ENCODE measurements at places on chromosomes 16 and 17. TPM values are rescaled to one million over a fixed set of nuclear protein-coding genes. Genes with fewer than 3 reads are reported as not detected.
A peak's percentile ranks its signal among the peaks of the same experiment; 100 is the strongest.

HSD11B2 gene
- 28.7 TPM for total RNA-seq

- no peak for DNase-seq
Measured at GRCh38 chr17:39118674-39119419, 32.6 kb downstream of the PLXDC1 start.

TCAP gene
- 1.4 TPM for total RNA-seq

- no peak for DNase-seq
Measured at GRCh38 chr17:42201458-42201772, 7.1 kb upstream of the GHDC start.

- no peak for DNase-seq
Measured at GRCh38 chr17:4666296-4666695, 24.8 kb upstream of the ALOX15 start.

DNA sequence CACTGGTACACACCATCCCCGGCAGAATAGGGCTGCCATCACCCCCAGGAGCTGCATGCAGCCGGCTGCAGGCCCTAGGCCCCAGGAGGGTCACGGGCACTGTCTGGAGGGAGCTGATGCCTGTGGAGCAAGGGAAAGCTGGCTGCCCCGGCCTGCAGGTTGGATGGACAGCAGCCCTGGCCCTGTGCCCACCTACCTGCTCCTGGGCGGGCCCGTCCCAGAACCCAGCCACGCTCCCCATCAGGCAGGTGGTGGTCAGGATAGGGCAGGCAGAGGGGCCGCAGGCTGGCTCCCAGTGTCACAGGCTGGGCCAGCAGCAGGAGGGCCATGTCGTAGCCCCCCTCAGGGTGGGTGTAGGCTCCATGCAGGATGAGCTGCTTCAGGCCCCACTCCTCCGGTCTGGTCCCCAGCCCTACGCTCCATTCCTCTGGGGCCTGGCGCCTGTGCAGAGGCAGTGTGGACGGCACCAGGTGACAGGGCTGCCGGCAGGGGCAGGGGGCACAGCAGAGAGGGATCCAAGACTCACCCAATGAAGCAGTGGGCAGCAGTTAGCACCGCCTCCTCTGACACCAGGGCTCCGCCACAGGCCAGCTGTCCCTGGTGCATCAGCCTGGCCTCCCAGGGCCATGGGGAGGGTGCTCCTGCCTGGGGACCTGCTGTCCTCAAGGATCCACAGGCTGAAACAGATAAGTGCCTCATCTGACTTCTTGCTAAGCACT, 4.0 kb downstream of the PRSS53 start:
- no peak for DNase-seq

- DNase-seq: no peak
Measured at GRCh38 chr17:53093391-53093790, 729.3 kb upstream of the KIF2B start.

DNA sequence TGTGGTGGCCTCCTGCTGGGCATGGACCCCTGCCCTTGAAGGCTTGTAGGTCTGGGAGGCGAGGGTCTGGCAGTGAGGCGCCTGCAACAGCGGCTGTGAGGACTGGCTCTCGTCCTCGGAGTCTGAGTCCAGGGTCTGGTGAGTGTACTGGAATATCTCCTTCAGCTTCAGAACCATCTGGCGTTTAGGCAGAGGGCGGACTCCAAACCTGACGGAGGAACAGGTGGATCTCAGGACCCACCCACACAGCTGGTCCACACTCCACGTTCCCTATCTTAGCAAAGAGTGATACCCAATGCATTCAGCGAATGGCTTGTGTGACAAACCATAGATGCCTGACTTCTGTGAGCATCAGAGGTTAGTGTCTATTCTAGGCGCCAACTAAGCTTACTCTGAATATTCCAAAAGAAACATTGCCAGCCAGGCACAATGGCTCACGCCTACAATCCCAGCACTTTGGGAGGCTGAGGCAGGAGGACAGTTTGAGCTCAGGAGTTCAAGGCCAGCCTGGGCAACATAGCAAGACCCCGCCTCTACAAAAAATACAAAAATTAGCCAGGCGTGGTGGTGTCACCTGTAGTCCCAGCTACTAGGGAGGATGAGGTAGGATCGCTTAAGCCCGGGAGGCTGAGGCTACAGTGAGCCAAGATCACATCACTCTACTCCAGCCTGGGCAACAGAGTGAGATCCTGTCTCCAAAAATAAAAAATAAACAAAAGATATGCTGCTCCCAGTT, 6.3 kb upstream of the NLRC3 start:
- no peak for DNase-seq

- no peak for DNase-seq
Measured at GRCh38 chr17:75996665-75997590, 3.7 kb upstream of the CDK3 start.

GRCh38 chr17:40326014-40326831, 17.2 kb downstream of the RARA start:
- no peak for DNase-seq

- no peak for DNase-seq
Measured at GRCh38 chr17:75013092-75013559, 656 bp downstream of the MRPL58 start.

DNA sequence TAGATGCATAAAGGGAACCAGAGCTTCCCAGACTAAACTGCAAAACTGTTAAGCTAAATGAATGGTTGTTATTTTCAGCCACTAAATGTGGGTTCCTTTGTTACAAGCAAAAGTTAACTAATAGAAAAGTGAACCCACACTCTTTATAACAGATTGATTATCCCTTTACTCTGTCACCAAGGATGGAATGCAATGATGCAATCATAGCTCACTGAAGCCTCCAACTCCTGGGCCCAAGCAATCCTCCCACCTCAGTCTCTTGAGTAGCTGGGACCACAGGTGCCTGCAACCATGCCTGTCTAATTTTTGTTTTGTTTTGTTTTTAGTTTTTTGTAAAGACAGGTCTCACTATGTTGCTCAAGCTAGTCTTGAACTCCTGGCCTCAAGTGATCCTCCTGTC, 6.5 kb downstream of the KRT9 start:
- no peak for DNase-seq

DNA sequence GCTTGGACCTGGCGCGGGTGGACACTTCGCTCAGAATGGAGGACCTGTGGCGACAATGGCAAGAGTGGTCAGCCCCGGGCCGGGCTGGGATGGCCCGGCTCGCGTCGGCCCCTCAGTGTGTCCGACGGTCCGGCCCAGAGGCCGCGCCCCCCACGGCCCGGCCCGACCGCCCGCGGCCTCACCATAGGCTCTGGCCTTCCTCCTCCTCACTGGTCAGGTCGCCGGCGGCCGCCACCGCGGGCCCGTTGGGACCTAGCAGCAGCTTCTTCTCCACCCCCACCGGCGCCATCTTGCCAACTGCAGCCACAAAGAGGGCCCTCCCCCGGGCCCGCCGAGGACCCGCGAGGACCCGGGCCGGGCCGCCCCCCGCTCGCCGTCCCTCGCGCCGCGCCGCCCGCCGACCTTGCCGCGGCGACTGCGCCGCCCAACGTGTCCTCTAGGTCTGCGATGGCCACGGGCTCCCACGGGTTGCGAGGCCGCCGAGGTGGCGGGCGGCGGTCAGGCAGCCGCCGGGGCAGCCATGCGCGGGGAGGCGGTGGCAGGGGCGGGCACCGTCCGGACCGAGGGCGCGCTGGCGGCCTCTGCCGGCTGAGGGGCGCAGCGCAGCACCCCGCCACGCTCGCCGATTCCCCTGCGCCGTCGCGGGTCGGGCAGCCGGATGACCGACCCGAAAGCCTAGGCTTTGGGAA, at the start of gene DYNC1LI2:
Gene DYNC1LI2 (minus strand): TSS at position 307 of the 689 bp plus-strand sequence. CDS start 18 bp downstream, at position 289.
- peak; percentile 92 for DNase-seq

GRCh38 chr17:14845591-14846281, 419.4 kb downstream of the PMP22 start:
- DNase-seq: no peak

ZNF629 gene
- 19.3 TPM for total RNA-seq

PIK3R5 gene
- 4.3 TPM for total RNA-seq

NDUFAB1 gene
- total RNA-seq: 145 TPM

DNA sequence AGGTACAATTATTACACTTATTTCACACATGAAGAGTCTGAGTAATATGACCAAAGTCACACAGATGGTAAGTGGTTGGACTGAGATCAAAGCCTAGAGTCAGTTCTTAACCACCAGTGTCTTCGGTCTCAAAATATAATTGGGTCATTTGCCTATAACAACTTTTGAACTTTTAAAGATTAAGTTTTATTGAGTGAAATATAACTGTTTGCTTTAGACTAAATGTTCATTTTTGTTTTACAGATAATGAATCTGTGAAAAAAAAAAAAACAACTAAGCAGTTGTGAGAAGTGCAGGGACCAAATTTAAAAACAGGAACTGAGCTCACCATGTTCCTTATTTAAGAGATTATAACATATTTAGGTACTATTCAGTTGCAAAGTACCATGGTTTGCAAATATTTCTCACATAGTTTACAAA, 150.1 kb downstream of the ITFG1 start:
- no peak for DNase-seq

- DNase-seq: no peak
Measured at GRCh38 chr17:4530799-4531730, 24.1 kb downstream of the MYBBP1A start.
